Activated CD4-positive, alpha-beta memory T cell treated with anti-CD3 and anti-CD28 coated beads, Interleukin-2, amount 10 ng/mL, durations not matched to agents 7 days and 5 days (primary cell): ENCODE measurements at places on chromosomes 12 and 14. TPM values are rescaled to one million over a fixed set of nuclear protein-coding genes. Genes with fewer than 3 reads are reported as not detected.

The NFATC4 gene
- total RNA-seq, result not detected

The PPP1R36 gene
- not detected for total RNA-seq

The CNOT2 gene
- total RNA-seq, result 69.5 TPM

The PTHLH gene
- total RNA-seq, result not detected

The FRS2 gene
- 12.8 TPM for total RNA-seq

The PTPRR gene
- not detected for total RNA-seq

The SDR9C7 gene
- total RNA-seq, result not detected

The SLCO1B1 gene
- not detected for total RNA-seq

The TCL1B gene
- not detected for total RNA-seq

The AMHR2 gene
- not detected for total RNA-seq

The FGFR1OP2 gene
- 87.5 TPM for total RNA-seq
